ENCODE measurements at places on chromosomes 4 and X.
A peak's percentile ranks its signal among the peaks of the same experiment; 100 is the strongest.

- H3K4me3 ChIP-seq, result no peak overlapping the region
- DNase-seq, result peak; percentile 21
- H3K36me3 ChIP-seq, result no peaks in the 10 kb centered on the region
- no peak overlapping the region for H3K27ac ChIP-seq
- no peaks in the 10 kb centered on the region for H3K27me3 ChIP-seq
These were observed 138.9 kb upstream of the MID1 start for GRCh38 chrX:10759141-10759799.

GRCh38 chrX:112341598-112341997, 259.0 kb upstream of the TRPC5 start:
- no peaks in the 10 kb centered on the region for H3K4me1 ChIP-seq
- no peak for DNase-seq
- H3K36me3 ChIP-seq, result no peaks in the 10 kb centered on the region

DNA sequence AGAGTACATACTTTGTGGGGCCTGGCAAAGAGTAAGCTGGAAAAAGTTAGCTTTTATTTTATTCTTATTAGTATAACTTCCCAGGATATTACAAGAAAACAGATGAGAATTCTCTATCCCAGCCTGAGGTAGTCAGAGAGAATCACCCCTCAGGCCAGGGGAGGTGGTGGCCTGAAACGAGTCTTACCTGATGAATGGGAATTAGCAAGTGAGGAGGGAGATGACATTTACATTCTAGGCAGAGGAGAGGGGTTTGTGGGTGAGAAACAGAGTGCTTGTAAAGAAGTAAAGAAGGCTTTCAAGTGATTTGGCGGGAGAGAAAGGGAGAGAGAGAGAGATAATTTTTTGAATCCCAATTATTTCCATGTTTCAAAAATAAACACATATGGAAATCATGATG, 39.3 kb upstream of the PDK3 start:
- no peak for DNase-seq
- H3K27me3 ChIP-seq, result no peaks in the 10 kb centered on the region
- no peak overlapping the region for H3K4me3 ChIP-seq
- peaks cover 15% of the 10 kb centered on the region for H3K4me1 ChIP-seq
- no peak overlapping the region for H3K27ac ChIP-seq

DNA sequence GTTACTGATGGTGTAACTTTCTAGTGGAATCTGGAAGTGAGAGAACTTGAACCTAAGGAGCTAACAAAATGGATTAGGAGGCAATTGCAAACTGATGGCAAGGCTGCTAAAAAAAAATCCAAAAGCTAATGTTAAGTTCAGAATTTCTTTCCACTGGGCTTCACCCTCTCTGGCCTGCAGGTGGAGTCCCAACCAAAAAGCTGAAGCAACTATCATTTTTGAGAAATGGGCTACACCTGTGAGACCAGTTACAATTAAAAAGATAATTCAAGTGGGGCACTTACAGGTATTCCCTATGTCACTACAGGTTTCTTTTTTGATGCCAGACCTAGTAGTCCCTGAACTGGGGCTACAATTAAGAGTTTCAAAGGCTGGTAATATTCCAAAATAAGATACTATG, 142.1 kb upstream of the FTHL17 start:
- no peaks in the 10 kb centered on the region for H3K27me3 ChIP-seq
- no peak for DNase-seq
- H3K27ac ChIP-seq, result no peak overlapping the region
- no peaks in the 10 kb centered on the region for H3K36me3 ChIP-seq

DNA sequence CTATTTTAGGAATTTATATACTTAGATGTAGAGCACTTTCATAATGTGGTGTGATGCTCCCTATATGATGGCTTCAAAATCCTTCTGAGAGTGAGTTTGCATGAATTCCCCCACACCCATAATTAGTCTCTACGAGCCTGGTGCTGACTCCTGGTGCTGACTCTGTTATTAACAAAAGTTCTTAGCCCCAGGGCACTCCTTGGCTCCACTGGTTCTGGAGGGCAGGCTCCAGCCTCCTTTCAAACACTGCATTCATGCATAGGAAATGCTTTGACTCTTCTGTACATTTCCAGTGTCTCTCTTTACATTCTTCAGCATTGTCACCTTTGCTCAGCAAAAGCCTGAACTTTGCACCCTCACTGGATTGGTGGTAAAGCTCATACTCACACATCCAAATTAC, 64.0 kb downstream of the LNX1 start:
- no peaks in the 10 kb centered on the region for H3K36me3 ChIP-seq
- H3K27ac ChIP-seq, result no peak overlapping the region
- H3K27me3 ChIP-seq, result peaks cover 4% of the 10 kb centered on the region
- H3K4me3 ChIP-seq, result no peak overlapping the region

DNA sequence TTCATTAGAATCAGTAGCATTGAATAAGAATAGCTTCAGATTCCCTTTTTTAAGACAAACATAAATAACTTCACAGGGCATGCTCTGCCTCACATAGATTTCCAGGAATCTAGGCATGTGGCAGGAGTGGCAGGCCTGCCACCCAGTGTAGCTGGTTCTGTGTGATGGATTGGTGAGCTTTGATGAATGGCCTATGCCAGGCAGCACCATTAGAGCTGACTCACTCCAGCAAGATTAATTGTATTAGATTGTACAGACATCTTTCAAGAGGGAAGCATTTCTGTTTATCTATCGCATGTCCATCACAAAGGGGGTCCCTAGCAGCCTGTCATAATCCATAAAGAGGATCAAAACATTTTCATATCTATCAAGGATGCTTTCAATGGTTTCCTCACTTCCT, 71.9 kb downstream of the NAA11 start:
- H3K36me3 ChIP-seq, result no peaks in the 10 kb centered on the region
- DNase-seq, result no peak
- no peak overlapping the region for H3K4me3 ChIP-seq
- no peaks in the 10 kb centered on the region for H3K4me1 ChIP-seq

DNA sequence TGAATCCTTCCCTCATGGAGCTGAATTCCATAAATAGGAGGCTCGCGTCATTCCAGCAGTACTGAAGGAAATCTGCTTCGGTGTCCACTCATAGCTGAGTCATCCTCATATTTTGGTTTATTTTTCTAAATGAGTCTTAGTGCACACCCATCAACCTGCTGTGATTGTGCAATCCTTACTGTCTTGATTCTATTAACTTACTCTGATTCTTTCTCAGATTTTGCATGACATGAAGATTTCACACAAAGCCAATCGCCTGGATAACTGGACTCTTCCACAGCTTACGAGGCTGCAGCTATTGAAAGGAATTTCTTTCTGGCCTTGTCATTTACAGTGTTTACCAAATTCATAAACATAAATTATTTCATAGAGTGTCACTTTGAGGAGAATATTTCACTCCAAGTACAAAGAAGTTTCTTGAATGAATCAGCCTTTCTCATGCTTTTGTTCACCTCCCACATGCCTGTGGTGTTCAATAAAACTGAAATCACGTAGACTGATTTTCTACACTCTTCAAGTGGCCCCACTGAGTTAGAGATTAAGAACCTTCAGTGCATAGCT, 207.6 kb upstream of the SLITRK2 start:
- no peaks in the 10 kb centered on the region for H3K27me3 ChIP-seq
- H3K27ac ChIP-seq, result no peak overlapping the region
- H3K36me3 ChIP-seq, result no peaks in the 10 kb centered on the region
- H3K4me3 ChIP-seq, result no peak overlapping the region
- DNase-seq, result no peak

DNA sequence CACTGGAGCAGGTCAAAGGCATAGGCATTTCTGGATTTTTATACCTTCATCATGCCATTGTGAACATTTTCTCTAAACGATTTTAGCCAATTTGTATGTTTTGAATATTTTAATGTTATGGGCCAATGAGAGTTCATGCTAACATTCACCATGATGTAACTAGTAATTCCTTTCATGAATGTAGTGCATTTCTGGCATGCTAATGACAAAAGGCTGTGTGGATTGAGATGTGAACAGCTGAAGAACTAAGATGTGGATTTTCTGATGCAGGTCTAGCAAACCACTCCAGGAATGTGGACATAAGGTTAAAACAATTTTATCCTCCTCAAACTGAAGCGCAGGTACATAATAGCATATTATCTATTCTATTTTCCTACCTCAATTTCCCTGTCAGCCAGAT, 269.4 kb downstream of the NLGN4X start:
- H3K36me3 ChIP-seq, result peaks cover 20% of the 10 kb centered on the region
- DNase-seq, result no peak
- no peak overlapping the region for H3K27ac ChIP-seq
- H3K4me3 ChIP-seq, result no peak overlapping the region
- peaks cover 4% of the 10 kb centered on the region for H3K4me1 ChIP-seq

DNA sequence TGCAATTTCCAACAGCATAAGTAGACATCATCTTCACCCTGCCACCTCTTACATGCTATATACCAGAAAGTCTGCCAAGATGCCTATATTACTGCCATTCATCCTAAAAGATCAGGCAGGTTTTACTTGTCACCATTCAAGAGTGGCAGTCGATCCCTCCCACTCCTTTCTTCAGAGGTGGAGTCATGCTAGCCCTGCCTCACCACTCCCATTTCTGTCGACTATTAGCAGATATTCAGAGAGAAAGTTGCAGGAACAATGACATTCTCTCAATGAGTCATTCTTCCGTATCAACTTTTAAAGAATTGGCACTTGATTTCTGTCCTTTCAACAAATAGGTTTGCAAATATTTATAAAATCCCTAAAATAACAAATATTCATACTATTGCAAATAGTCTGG, 1060.1 kb downstream of the ADGRL3 start:
- H3K27ac ChIP-seq, result no peak overlapping the region
- no peak for DNase-seq
- no peak overlapping the region for H3K4me3 ChIP-seq
- H3K36me3 ChIP-seq, result no peaks in the 10 kb centered on the region

DNA sequence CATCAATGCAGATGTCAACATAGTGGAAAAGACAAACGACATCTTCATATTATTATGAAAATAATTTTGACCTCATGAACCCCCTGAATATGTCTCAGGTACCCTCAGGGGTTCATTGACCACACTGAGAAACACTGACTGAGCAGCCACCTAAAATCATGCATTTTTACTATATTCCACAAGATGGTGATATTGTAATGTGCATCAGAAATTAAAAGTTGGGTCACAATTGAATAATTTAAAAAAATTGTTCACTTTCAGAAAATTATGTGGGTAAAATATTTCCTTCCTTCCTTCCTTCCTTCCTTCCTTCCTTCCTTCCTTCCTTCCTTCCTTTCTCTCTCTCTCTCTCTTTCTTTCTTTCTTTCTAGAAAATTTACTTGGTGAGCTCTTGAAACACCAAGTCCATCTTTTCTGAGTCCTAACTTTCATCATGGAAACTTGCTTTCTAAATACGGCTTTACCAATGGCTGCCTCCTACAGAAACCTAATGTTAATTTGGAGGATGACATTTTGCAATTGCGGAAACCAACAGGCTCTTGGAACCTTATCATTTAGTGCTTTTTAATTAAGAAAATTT, 103.6 kb downstream of the RTL3 start:
- no peak overlapping the region for H3K4me3 ChIP-seq
- H3K36me3 ChIP-seq, result no peaks in the 10 kb centered on the region
- H3K27ac ChIP-seq, result no peak overlapping the region
- H3K27me3 ChIP-seq, result no peaks in the 10 kb centered on the region
- peaks cover 10% of the 10 kb centered on the region for H3K4me1 ChIP-seq

DNA sequence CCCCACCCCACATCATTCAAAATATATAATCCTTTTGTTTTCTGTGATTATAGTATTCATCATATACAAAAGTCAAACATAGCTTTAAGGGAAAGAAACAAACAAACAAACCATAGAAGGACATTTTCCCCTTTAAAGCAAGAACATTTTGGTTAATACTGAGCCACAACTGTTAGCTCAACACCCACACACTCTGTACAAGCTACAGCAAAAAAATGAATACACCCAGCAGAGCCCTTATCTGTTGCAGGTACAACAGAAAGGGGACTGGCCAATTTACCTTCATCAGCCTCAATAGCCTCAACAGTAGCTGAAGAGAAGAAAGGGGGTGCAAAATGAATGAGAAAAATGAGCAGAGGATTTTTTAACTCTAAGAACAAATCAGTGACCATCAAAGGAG, 318.4 kb downstream of the PPP3CA start:
- no peak for DNase-seq
- no peak overlapping the region for H3K4me3 ChIP-seq
- no peaks in the 10 kb centered on the region for H3K4me1 ChIP-seq
- no peaks in the 10 kb centered on the region for H3K27me3 ChIP-seq

Measured in DND-41 (cell line).